ENCODE measurements at places on chromosomes 16 and 17.

DNA sequence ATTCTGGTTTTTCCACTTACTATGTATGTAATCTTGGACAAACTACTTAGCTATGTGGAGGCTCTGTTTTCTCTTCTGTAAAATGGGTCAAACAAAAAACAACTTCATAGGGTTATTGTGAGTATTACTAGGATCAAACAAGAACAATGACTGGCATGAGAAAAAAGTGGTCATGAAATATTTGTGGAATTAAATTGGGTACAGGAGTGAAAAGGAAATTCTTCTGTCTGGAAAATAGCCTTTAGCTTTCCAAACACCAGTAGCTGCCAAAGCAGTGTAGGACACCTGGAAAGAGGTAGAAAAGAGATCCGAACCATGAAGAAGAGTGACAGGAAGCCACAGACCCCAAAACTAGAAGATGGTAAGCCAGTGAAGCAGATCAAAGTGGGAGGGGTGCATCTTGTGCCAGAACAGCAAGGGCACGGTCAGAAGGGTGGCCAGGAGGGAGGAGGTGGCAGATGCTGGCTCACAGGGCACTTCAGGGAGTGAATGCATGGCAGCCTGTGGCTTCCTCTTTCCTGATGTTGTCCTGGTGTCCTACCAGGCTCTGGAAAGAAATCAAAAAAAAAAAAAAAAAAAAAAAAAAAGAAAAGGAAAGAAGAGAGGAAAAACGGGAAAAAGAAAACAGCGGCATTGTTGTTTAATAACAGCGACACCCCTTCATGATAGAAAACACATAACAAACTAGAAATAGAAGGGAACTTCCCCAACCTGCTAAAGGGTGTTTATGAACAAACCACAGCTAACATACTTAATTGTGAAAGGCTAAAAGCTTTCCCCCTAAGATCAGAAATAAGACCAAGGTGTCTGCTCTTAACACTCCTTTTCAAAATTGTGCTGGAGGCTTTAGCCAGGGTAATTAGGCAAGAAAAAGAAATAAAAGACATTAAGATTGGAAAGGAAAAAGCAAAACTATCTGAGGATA lies 67.9 kb downstream of the PCTP start:
- no peak for DNase-seq

DNA sequence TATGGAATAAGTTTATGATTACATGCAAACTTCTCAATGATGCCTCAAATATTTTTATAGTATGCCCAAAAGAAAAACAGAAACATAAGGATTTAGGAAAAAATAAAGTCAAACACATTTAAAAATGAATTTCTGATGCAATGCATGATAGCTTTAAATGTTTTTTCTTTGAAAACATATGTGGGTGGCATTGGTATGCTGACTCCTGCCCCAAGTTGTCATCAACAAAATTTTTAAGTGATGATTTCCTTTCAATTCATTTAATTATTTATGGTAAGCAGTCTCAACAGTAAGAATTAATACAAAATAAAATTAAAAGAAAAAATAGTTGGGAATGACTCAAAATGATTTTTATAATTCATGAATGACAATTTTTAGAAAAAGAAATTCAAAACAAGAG lies 104.9 kb downstream of the CEP112 start:
- no peak for DNase-seq

DNA sequence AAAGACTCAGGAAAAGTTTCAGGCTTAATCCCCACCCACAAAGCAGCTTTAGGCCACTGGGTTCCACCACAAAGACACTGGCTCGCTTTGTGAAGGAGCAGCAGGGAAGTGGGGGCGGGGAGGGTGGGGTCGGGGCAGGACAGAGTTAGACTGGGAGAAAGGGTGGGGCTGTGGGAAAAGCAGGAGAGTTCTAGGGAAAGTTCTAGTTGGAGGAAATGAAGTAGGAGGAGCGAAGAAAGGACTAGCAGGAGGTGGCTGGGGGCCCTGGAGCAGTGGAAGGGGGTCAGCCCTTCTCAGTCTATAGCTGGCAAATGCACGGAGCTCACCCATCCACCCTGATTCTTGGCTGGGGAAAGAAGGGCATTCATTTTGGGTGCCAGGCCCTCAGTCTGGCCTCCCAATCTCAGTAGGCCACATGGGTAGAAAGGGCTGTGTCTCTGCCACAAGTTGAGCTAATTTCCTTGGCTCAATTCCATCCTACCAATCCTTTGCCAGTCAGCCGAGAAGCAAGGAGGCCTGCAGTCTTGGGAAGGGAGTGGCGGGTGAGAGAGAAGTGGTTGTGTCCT lies 4.6 kb downstream of the INPP5K start:
- no peak for DNase-seq

DNA sequence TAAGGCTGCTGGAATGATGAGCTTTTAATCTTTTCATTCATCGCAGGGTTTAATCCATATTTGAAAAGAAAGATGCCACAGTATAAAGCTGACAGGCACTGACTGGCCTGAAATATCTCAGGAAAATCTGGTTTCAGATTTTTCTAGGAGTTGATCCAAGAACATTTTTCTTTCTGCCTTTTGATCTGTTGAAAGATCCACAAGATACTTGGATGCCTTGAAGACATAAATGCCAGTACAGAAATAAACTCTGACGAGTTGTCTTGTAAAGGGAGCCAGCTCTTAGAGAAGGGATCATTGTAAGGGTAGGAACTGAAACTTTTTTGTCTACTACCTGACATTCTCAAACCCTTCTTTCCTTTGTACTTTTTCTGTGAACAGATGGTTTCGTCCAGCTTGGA lies 25.4 kb upstream of the KRT20 start:
- no peak for DNase-seq

GRCh38 chr17:14605267-14605599 lies 304.4 kb downstream of the HS3ST3B1 start:
- no peak for DNase-seq

Data from naive thymus-derived CD8-positive, alpha-beta T cell (primary cell).